ENCODE measurements at places on chromosomes 12 and 14.

GRCh38 chr12:103387385-103387784 is 108.4 kb downstream of the C12orf42 start:
- no peak for DNase-seq

DNA sequence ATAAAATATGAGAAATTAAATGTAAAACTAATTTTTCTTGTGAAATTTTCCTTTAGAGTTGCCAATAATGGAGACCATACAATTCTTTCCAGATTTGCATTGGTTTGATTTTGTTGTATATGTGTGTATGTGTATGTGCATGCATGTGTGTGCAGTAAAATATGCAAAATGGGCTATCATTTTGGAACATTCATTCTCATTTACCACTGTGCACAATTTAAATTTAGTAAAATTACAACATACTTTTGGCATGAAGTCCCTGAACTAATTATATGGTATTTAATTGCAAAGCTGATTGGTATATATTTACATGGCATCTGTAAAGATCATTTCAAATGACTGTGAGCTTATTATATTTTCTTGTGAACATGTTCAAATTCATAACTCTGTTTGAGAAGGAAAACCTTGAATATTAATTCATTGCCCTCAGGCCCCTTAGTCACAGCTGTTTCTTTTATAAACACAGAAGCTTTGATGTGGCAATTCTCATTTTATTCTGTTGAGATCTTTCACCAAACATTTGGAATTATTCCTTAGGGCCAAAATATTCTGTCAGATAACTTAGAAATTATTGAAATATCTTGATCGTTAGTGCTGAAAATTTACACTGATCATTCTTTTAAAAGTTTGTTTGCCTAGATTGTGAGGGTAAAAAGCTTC is 17.6 kb downstream of the KERA start:
- no peak for DNase-seq

GRCh38 chr14:77378701-77379100 is 1.5 kb downstream of the SAMD15 start:
- no peak for DNase-seq

GRCh38 chr12:58104351-58104755 is 163.0 kb downstream of the ATP23 start:
- DNase-seq, result no peak

GRCh38 chr14:42633504-42634095 is 1026.9 kb downstream of the LRFN5 start:
- no peak for DNase-seq

DNA sequence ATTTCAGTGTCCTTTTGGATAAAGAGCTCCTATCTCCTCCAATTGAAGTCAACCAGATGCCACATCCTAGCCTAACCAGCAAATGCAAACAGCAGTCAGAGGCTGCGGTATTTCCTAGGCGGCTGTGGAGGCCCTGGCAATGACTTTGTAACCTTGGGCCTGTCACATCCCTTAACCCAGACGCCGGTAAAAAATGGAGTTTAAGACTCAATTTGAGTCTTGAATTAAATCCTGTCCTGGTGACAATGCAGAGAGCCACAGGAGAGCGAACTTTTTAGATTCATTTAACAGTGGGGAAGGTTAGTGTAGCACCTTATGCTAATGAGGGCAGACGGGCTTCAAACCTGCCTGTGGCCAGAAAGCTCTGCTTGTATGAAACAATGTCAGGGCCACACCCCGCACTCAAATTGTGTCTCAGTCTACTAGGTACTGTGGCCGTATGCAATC is 1.3 kb downstream of the C12orf75 start:
- DNase-seq, result peak; percentile 30

All from activated T-cell treated with anti-CD3 and anti-CD28 coated beads, Interleukin-2, amount 50 U/mL, for 1 hour (primary cell).